ENCODE measurements at places on chromosomes 3 and 15. TPM values are rescaled to one million over a fixed set of nuclear protein-coding genes. Genes with fewer than 3 reads are reported as not detected.

- H3K36me3 ChIP-seq = no peaks in the 10 kb centered on the region
- no peak overlapping the region for H3K27ac ChIP-seq
- no peaks in the 10 kb centered on the region for H3K4me1 ChIP-seq
- H3K4me3 ChIP-seq = no peak overlapping the region
- no peak for DNase-seq
- H3K27me3 ChIP-seq = no peaks in the 10 kb centered on the region
Observed at GRCh38 chr15:38545179-38545578, 19.4 kb downstream of the RASGRP1 start.

GRCh38 chr3:76991165-76991564 is 48.7 kb upstream of the ROBO2 start:
- no peak overlapping the region for H3K4me3 ChIP-seq
- H3K36me3 ChIP-seq = no peaks in the 10 kb centered on the region
- H3K4me1 ChIP-seq = no peaks in the 10 kb centered on the region
- no peaks in the 10 kb centered on the region for H3K27me3 ChIP-seq

- H3K4me3 ChIP-seq = no peak overlapping the region
- H3K4me1 ChIP-seq = peaks cover 11% of the 10 kb centered on the region
- no peaks in the 10 kb centered on the region for H3K27me3 ChIP-seq
- no peak overlapping the region for H3K27ac ChIP-seq
Observed at GRCh38 chr3:171350364-171350763, 109.8 kb downstream of the TNIK start.

DNA sequence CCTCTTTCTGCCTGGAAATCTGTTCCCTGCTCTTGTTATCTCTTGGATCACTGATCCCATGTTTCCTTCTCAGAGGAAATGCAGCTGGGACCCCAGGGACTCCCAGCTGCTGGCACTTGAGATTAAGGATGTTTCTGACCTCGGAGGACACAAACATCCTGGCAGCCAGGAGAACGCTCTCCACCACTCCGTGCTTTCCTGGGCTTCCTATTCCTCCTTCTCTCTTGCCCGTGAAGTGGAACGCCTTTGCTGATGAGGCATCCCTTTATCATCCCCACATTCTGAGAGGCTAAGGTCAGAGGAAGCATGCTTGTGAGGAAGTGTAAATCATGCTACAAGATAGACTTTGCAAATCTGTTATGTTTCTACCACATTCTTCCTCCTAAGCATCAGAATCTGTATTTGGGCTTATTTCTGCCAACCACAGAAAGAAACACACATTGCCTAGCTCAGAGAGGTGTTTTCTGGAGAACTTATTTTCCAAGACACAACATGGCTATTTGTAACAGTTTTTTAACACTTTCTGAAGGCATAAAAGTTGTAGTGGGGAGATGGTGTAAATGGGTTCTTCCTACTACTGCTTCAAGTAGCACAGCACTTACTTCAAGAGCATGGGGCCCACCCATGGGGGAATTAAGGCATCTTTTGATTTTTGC is 25.6 kb upstream of the LDHAL6B start:
- H3K27me3 ChIP-seq = no peaks in the 10 kb centered on the region
- no peaks in the 10 kb centered on the region for H3K4me1 ChIP-seq
- no peak for DNase-seq
- H3K4me3 ChIP-seq = no peak overlapping the region
- peaks cover 1% of the 10 kb centered on the region for H3K36me3 ChIP-seq

- no peak overlapping the region for H3K27ac ChIP-seq
- peaks cover 12% of the 10 kb centered on the region for H3K4me1 ChIP-seq
- no peak overlapping the region for H3K4me3 ChIP-seq
- DNase-seq = no peak
Observed at GRCh38 chr15:37053166-37053565, 47.2 kb downstream of the MEIS2 start.

GRAMD1C gene
- 4.2 TPM for total RNA-seq

ARIH1 gene
- 126 TPM for total RNA-seq

AHSG gene
- 237 TPM for total RNA-seq
